Sciatic nerve (tissue), 2 donors: ENCODE measurements at places on chromosomes 4 and X.

GRCh38 chr4:94480362-94480951, 28.7 kb downstream of the PDLIM5 start:
- DNase-seq: no peak

DNA sequence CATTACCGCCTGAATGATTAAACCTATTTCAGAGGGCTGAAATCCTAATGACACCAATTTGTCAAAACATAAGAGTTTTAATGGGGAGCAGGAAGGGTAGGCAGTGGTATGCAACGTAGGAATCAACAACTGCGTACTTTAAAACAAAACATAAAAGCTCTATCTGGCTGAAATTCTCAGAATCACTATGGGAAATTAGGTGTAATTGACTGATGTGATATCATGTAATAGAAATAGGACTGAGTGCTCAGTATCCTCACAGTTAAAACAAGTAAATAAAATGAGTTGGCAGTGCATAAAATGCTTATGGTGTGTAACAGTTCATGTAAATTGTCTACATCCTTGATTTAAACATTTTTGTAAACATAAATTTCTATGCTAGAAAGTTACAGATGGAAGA, 13.6 kb upstream of the IGSF1 start:
- DNase-seq: no peak

- no peak for DNase-seq
Measured at GRCh38 chrX:39018541-39018940, 217.3 kb downstream of the MID1IP1 start.

DNA sequence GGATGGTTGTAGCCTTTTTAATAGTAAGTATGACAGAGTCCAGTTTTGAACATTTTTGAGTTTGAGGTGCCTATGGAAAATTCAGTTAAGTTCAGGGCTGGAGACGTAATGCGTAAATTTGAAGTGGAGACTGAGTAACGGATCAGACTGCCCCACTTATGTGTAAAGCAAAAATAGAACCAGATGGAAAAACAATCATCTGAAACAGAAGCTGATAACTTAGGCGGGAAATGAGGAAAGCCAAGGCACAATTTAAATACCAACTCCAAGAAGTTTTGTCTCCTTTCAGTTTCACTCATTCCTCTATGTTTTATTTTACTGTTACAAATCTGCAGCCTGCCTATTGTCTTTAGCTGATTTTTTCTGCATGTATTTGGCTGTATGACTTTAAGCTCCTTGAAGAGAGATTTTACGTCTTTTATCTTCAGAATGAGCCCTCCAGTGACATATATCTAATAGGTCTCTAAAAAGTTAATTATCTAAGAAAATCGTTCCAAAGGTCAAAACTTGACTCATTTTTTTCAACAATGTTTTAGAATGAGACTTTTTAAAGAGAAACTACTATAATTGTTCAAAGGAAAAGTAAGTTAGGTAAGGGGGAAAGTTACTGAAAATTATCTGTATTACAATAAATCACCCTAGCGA, 1.1 kb downstream of the SGCB start:
- no peak for DNase-seq

GRCh38 chrX:16836371-16836770, 33.8 kb downstream of the RBBP7 start:
- no peak for DNase-seq

- no peak for DNase-seq
Measured at GRCh38 chrX:44785652-44786051, 58.2 kb upstream of the DUSP21 start.

DNA sequence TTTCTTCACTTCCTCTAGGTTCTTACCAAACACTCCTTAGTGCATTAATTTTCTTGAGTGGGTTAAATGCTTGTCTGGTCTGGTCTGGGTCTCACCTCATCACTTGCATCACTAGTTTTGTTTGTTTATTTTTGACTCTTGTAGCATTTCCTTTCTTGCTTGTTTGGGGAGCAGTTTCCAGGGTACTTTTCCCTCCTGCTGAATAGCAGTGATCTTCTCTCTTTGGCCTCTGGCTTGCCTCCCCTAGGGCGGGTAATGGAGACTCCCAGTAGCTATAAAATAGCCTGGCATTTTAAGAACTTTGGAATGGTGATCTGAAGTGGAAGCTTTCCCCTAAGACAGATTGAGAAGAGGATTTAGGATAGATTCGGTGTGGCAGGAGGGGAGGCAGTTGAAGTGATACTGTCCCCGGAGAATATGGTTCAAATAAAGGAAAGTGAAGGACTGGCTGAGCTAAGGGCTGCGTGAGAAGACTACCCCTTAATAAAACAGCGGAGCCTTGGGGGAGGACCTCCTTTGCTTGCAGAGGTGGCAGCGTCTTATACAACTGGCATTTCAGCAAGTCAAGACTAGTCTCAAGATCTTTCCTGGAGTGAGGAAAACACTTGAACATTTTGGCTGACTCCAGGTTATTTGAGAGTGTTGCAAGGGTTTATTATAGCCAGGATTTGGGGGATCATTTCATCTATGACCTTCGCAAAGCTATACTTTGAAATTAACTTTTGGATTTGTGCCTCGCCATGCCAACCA, 190.6 kb downstream of the FRAS1 start:
- no peak for DNase-seq

GRCh38 chr4:31442236-31442635, 722.1 kb downstream of the PCDH7 start:
- no peak for DNase-seq

GRCh38 chr4:132991111-132991510, 158.0 kb upstream of the PCDH10 start:
- DNase-seq: no peak

- DNase-seq: no peak
Measured at GRCh38 chr4:813900-814299, 12.0 kb downstream of the CPLX1 start.

DNA sequence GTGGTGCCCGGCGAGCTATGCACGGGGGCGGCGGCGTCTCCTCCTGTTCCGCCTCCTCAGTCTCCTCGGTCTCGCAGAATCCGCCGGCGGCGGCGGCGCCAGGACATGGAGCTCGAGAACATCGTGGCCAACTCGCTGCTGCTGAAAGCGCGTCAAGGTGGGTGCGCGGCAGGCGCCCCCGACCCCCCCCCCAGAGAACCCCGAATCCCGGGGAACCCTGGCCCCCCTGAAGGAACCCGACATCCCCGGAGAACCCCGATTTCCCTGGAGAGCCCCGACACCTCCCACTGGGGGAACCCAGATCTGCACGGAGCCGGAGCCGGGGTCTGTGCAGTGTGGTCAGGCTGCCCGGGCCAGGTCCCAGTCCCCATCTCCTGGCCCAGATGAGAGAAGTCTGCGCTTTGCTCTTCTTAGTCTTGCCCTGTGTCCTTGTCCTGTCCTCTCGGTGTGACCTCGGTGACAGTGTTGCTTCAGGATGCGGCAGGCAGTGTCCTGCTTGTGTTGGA, 648 bp downstream of the GRK4 start:
- peak; percentile 76 for DNase-seq
